ENCODE measurements at places on chromosomes 11 and 22.

DNA sequence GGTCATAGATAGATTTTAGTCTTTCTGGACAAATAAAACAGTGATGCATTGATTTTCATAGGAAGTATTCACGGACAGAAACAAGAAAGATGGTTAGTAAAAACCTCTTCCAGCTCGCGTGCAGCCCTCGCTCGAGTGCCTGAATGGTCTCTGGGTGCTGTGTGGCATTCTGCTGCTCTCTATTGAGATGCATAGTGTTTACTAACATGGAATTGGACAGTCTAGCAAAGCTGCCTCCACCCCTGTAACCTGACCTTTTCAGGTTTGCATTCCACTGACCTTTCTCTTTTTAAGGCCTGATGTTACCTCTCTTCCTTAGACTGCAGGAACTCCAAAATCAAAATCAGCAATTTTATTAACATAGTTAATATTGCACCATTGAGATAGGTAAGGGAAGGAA lies 643.4 kb downstream of the JRKL start:
- DNase-seq: no peak

DNA sequence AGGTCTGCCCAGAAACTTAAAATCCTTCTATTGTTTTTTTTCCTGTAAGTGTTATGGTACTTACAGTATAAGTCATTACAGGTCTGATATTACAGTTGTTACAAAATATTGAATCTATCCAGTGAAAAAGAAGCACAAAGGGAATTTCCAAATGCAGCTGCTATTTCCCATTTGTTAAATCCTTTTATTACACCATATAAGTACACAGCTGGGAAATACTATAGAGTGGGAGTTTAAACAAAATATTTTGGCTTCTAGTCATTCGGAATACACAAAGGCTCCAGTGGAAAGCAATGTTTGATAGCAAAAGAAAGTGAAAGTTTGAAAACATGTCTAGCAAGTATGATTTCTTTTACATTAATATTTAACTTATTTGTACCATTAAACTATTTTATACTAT lies 18.0 kb downstream of the SOX6 start:
- DNase-seq: no peak

DNA sequence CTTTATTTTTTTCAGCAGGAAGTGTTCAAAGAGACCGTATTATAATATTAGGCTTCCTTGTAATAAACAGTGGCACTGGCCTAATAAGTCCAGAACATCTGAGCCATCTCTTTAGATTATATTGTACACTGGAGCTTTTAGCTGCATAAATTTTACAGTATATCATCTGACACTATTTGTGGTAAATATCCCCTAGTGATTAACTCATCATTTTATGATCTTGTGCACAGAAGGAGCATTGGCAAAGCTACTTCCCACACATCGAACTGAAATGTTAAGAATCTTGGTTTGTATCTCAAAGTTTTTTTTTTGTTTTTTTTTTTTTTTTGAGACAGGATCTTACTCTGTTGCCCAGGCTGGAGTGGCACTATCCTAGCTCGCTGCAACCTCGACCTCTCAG lies 162.7 kb downstream of the HIPK3 start:
- no peak for DNase-seq

GRCh38 chr11:104609311-104610085 lies 288.8 kb downstream of the CASP12 start:
- DNase-seq: peak; percentile 15

DNA sequence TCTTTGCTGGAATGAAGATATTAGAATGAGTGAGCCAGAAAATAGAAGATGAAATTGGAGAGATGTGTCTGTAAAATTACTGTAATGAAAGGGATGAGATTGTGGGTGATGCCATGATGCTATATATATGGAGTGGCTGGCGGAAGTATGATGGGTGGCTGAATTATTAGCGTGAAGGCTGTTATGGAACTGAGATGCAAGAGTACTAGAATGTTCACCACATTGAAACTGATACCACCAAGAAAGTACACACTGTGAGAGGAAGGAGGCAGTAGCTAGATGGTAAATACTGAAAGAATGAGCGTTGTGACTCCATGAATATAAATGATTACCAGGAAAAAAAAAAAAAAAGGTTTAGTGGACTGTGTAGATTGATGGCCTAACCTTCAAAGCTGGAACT lies 411.9 kb downstream of the CNTN5 start:
- no peak for DNase-seq

All from activated CD4-positive, alpha-beta T cell treated with anti-CD3 and anti-CD28 coated beads, Interleukin-2, amount 50 U/mL, for 4 hours (primary cell).